ENCODE measurements at places on chromosomes 6 and 20.

- DNase-seq: no peak
Measured at GRCh38 chr6:122778302-122778701, 1.2 kb upstream of the FABP7 start.

DNA sequence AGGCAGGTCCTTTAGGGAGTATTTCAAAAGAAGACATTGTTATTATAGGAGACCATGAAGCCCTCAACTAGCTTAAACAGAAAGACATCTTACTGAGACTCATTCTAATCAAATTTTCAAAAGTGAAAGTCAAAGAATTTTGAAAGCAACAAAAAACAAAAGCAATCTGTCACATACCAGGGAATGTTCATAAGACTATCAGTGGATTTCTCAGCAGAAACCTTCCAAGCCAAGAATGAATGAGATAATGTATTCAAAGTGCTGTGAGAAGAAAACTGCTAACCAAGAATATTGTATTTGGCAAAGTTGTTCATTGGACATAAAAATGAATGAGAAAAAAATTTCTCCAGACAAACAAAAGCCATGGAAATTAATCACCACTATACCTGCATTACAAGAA lies 48.2 kb upstream of the FUT9 start:
- no peak for DNase-seq

- no peak for DNase-seq
Measured at GRCh38 chr6:10141746-10142443, 273.0 kb downstream of the TFAP2A start.

GRCh38 chr6:67952948-67953347 lies 682.1 kb upstream of the ADGRB3 start:
- DNase-seq: no peak

DNA sequence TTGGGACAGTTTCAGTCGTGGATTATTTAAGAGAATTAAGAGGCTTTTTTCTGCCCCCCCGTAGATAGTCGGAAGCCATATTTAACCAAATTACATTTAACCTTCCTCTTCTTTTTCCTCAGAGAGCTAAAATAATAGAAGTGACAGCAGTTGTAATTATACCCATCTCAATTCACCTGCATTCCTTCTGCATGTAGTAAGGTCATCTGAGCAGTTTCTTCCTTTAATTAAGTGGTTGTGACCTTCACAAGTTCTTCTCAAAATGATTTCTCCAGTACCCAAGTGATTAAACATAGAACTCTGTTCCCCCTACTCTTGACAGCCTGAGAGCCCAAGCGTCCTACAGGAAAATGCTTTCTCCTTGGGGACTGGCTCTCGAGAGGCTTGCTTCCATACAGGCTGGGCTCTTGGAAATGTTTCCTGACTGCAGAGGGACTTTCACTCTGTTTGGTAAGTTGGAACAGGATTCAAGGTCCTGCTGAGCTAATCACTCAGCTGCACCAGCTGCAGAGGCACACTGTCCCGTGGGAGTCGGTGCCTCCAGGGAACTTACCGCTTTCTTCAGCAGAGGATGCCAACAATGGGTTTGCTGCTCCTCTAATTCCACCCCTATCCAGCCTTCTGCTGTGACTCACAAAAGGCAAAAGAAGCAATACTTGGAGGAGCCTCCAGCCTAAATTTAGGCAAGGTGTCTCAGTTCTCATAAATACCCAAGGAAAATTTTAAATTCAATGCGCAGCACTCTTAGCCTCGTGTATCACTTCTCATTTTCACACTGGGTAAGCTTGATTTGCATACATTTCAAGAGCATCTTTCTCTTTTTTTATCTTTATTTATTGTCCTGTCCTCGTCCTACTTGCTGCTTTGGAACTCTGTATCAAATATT lies 414.9 kb downstream of the KIF16B start:
- no peak for DNase-seq

GRCh38 chr6:40328386-40328985 lies 258.7 kb downstream of the LRFN2 start:
- DNase-seq: no peak

GRCh38 chr6:163571730-163572129 lies 157.2 kb downstream of the QKI start:
- DNase-seq: no peak

- no peak for DNase-seq
Measured at GRCh38 chr6:141445928-141446628, 686.6 kb upstream of the GJE1 start.

GRCh38 chr20:55472704-55473103 lies 532.6 kb downstream of the CBLN4 start:
- no peak for DNase-seq
